Stimulated activated naive CD8-positive, alpha-beta T cell treated with anti-CD3 and anti-CD28 coated beads, Interleukin-15, amount 100 ng/mL, for 72 hours (primary cell): ENCODE measurements at places on chromosomes 2 and 18.

- DNase-seq: no peak
Observed at GRCh38 chr18:5964996-5965395, 69.7 kb upstream of the TMEM200C start.

- no peak for DNase-seq
Observed at GRCh38 chr18:40258311-40258710, 1696.7 kb upstream of the PIK3C3 start.

- no peak for DNase-seq
Observed at GRCh38 chr18:49052891-49053644, 102.3 kb upstream of the SMAD7 start.

- DNase-seq: no peak
Observed at GRCh38 chr18:9828506-9829396, 57.0 kb upstream of the TXNDC2 start.

DNA sequence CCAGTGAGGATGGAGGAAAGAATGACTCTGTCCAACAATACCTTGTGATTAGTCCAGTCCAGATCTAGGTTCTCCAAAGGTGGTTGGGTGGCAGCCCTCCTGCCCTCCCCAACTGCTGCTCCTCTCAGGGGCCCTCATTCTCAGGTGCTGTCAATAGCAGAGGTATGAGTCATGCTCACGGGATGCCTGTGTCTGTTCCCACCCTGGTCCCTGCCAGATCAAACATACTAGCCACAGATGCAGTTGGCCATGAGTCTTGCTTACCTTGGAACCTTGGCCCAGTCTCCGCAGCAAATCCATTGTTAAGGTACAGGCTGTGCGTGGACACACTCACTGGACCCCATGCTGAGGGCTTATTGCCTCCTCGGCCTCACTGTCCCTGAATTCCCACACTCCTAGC lies 24.9 kb upstream of the RPIA start:
- no peak for DNase-seq

DNA sequence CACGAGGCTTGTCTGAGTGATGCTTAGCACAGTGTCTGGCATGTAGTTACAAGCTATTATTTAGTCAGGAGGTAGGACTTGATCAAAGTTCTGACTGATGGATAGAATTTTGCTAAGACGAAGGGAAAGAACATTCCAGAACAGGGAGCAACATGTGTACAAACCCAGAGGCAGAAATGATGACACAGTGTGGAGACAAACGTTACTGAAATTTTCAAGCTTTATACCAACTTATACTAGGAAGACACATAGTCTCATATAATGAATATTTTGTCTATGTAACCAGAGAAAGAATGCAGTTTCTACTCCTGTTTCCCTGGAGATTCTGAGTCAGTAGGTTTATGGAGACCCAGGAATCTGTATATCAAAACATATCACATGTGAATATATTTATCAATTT lies 123.4 kb downstream of the FAM124B start:
- no peak for DNase-seq

- DNase-seq: no peak
Observed at GRCh38 chr2:14677039-14677438, 44.5 kb downstream of the LRATD1 start.

- no peak for DNase-seq
Observed at GRCh38 chr2:67277450-67277849, 119.7 kb upstream of the ETAA1 start.

- DNase-seq: no peak
Observed at GRCh38 chr2:10546975-10547391, 98.9 kb upstream of the ODC1 start.

DNA sequence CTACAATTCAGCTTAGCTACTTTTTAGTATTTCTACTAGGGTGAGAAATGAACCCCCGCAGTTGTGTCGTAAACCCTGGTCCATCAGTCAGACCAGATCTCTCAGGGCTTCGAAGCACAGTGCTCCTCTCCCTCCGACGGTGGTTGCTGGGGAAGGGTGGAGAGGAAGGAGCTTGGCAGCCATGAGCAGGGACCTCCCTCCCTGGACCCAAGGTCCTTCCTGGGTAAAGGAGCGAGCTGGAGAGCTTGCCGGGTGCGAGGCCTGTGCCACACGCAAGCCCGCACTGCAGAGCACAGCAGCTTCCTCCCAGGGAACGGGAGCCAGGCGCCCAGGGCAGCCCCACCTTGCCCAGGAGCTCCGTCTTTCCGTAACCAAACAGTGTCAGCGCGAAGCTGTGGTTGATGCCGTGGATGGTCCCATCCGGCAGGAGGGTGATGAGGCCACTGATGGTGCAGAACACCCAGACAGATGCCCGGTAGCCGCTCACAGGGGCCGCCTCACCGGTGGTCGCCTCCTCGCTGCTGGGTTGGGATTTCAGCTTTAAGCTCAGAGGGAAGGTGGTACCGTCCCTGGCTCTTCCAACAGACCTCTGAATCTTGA lies 12.5 kb downstream of the PASK start:
- no peak for DNase-seq

- no peak for DNase-seq
Observed at GRCh38 chr18:47260120-47260923, 8.9 kb upstream of the SKOR2 start.

GRCh38 chr2:72806280-72806945 lies 19.4 kb downstream of the EXOC6B start:
- DNase-seq: no peak
